ENCODE measurements at places on chromosomes 2 and 18. TPM values are rescaled to one million over a fixed set of nuclear protein-coding genes. Genes with fewer than 3 reads are reported as not detected.

Gene CD207
- not detected for total RNA-seq

Gene IL18RAP
- not detected for total RNA-seq

Gene UGT1A8
- total RNA-seq = not detected

Gene RIT2
- total RNA-seq = not detected

Gene PRSS56
- 0.14 TPM for total RNA-seq

Gene FBXO15
- total RNA-seq = 0.72 TPM

Gene MARCHF4
- total RNA-seq = 45.6 TPM

Gene UXS1
- total RNA-seq = 58.4 TPM

Gene ANKRD62
- not detected for total RNA-seq

Gene PIEZO2
- 0.51 TPM for total RNA-seq

Gene ESPNL
- 0.16 TPM for total RNA-seq

Gene SCN7A
- total RNA-seq = 0.01 TPM

Gene DES
- total RNA-seq = 0.06 TPM

Gene FAM228A
- total RNA-seq = not detected

Gene NTSR2
- not detected for total RNA-seq

Gene PLA2R1
- total RNA-seq = 1.7 TPM

Gene DNAJC5G
- total RNA-seq = not detected

Gene BCL11A
- total RNA-seq = 0.20 TPM

Gene CASP10
- total RNA-seq = 2.5 TPM

Gene ZBTB7C
- 0.02 TPM for total RNA-seq

Gene ARHGAP25
- 0.19 TPM for total RNA-seq

Gene LDAH
- 20.2 TPM for total RNA-seq

Gene SNRPD1
- 187 TPM for total RNA-seq

Gene GALNT13
- 9.9 TPM for total RNA-seq

Gene SERPINB12
- total RNA-seq = not detected

Gene RAD51AP2
- not detected for total RNA-seq

Gene LHCGR
- total RNA-seq = not detected

Gene ALLC
- 0.06 TPM for total RNA-seq

Gene LTBP1
- 16.8 TPM for total RNA-seq

Gene PLGLB2
- total RNA-seq = 0.35 TPM

Gene ABCB6
- 31.3 TPM for total RNA-seq

Gene MLPH
- total RNA-seq = 251 TPM

Gene KCNK3
- total RNA-seq = 1.1 TPM

Gene CPLX4
- total RNA-seq = not detected

Gene CIB4
- total RNA-seq = 0.34 TPM

Gene RTP5
- not detected for total RNA-seq

Gene FIGN
- total RNA-seq = 1.8 TPM

Gene ANKRD53
- 0.11 TPM for total RNA-seq

Gene ERFE
- total RNA-seq = 7.6 TPM

Gene CCDC74A
- 12.7 TPM for total RNA-seq

Gene PDCD1
- total RNA-seq = not detected

Gene G6PC2
- total RNA-seq = not detected

Gene POTEC
- total RNA-seq = not detected

Gene IL1F10
- not detected for total RNA-seq

Gene CFAP210
- total RNA-seq = 0.80 TPM

Gene SLC9A2
- 3.4 TPM for total RNA-seq
